Epithelial cell of prostate (primary cell): ENCODE measurements at places on chromosomes 2 and 18.

DNA sequence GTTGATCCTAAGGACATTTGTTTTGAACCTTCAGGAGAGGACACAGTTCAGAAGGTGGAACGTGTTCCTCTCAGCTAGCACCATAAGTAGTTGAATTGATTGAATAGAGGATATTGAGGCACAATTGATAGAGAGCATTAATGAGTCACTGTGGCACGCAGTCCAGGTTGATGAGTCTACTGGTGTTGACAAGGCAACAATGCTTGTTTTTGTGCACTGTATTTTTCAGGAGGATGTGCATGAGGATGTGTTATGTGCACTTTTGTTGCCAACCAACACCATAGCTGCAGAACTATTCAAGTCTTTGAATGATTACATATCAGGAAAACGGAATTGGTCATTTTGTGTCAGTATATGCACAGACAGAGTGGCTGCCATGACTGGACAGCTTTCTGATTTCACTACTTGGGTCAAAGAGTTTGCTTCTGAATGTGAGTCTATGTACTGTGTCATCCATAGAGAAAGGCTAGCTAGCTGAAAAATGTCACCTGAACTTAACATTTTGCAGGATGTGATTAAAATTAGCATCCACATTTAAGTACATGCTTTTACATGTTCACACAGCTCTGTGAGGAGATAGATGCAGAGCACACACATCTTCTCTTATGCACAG is 140.1 kb upstream of the B3GNT2 start:
- DNase-seq, result no peak

DNA sequence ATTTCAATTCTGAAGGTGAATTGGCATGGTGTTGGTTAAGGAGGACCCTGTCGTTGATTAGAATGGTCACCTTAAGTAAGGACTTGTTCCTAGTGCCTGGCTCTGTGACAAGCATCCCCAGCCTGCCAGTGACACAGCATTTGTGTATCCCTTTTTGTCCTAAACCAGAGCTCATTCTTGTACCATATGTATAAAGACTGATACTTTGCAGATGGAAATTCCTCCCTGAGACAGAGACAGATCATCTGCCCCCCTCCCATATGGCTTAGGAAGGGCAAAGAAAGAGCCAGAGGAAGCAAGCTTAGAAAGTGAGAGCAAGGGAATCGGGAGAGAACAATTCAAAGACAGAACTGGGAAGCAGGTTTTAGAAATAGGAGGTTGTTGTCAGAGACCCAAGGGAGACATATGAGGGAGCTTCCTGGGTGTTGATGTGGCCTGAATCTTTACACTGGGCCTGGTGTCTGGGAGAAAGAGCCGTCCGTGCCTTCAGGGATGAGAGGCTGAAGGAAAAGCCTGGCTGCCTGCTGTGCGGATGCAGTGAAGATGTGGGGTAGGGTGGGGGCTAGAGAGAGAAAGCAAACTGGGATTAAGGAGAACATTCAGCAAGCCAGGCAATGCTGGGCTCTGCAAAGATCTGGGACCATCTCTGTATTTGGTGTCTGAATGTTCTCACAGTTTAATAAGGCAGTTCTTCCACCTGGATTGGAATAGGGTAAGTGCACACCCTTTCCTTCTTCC is 13.2 kb upstream of the CHRNA1 start:
- DNase-seq, result no peak

DNA sequence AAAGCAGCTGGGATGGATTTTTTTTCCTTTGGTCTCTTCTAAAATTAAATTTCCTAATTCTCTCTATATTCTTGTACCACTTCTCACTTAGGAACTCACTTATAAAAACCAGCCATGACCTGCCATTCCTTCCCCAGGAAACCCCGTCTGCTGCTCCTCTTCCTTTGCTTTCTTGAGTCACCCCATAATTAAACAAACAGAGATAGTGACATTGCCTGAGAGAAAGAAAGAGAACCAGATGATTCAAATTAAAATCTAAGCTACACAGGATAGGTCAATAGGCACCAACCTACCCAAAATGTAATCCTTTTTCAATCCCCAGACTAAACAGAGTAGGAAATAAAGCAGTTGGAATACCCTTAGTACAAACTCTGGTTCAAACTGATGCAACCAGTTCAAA is 9.7 kb downstream of the STK39 start:
- DNase-seq, result no peak

GRCh38 chr2:181111059-181111458 is 130.7 kb downstream of the UBE2E3 start:
- DNase-seq, result no peak
